ENCODE measurements at places on chromosomes 13 and 19.

GRCh38 chr19:44765033-44765948 lies 12.4 kb upstream of the CBLC start:
- no peak for DNase-seq

- DNase-seq, result no peak
These were observed 53.0 kb upstream of the ATP12A start for GRCh38 chr13:24627090-24627714.

DNA sequence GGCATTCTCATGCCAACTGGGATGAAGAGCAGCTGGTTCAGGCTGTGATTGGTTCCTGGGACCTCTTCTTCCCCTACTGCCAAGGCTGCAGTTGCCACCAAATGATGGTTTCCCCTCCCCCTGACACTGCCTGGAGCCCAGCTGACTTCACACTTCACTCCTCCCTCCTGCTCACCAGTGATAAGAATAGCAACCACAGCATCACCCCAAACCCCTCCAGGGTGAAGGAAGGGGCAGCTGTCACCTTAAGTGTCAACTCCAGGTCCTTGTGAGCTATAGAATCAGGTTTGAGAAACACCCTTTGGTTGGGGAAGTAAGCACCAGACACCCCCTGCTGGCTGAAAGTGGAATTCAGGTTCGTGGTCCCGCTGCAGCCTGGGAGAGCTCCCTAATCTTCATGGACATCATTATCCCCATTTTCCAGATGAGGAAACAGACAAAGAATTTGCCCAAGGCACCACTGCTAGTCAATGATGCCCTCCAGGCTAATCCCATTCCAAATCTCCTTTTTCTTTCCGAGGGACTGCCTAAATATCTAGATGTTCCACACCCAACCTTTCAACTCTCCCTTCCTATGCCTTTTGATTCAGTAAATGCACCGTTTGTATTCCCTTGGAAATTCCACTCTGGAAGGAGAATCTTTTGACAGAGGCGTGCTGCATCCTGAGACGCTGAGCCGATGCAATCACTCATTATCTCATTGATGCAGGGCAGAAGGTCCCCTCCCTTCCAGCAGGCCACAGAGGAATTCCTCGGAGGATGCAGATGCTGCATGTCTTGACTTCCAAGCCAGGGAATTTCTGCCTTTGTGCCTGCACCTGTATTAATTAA lies 50.6 kb upstream of the UQCRFS1 start:
- DNase-seq, result no peak

GRCh38 chr19:33612928-33613619 lies 8.7 kb upstream of the CHST8 start:
- DNase-seq, result no peak

DNA sequence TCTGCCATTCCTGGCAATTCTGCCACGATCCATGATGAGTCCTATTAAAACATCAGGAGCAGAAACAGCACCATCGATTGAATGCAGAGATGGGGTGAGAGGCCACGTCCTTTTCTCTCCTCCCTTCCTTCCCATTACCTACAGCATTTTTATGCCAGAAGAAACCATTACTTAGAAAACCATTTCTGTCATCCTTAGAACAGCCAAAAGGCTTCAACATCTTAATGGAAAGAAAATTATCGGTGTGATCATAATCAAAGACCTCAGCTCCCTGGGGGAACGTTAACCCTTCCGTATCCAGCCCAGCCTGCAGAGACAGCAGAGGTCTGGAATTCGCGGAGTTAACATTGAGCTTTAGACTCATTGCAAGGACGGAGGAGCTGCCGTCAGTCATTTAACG lies 56.0 kb upstream of the SIAH3 start:
- no peak for DNase-seq

DNA sequence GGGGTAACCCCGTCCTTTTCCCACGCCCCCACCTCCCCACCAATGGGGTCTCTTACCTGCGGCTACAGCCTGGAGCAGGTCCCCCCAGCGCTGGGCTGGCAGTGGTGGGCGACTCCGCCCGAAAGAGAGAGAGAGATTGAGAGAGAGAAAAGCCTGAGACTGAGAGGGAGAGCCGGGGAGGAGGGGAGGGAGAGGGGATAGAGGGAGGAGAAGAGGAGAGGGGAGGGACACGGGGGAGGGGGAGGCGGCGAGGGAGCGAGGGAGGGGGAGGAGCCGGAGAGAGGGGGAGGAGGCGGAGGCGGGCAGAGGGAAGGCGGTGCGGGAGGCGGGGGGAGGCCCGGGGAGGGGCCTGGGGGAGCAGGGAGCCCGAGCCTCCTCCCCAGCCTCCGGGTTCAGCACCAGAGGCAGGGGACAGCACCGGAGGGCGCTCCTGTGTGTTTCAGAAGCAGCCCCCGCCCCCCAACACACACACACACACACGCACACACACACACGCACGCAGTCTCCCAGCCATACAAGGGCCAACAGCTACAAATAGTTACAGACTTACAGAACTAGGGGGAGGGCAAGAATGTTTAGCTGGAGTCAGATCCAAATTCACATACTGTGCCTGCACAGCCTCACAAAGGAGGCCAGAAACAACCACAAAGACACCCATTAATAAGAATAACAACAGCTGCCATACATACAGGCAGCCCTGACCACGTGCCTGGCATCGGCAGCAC lies at the start of gene SLC8A2:
SLC8A2 (minus strand) TSS at position 161 of the 725 bp plus-strand sequence. CDS start 5,490 bp downstream, outside the sequence.
- peak; percentile 56 for DNase-seq

DNA sequence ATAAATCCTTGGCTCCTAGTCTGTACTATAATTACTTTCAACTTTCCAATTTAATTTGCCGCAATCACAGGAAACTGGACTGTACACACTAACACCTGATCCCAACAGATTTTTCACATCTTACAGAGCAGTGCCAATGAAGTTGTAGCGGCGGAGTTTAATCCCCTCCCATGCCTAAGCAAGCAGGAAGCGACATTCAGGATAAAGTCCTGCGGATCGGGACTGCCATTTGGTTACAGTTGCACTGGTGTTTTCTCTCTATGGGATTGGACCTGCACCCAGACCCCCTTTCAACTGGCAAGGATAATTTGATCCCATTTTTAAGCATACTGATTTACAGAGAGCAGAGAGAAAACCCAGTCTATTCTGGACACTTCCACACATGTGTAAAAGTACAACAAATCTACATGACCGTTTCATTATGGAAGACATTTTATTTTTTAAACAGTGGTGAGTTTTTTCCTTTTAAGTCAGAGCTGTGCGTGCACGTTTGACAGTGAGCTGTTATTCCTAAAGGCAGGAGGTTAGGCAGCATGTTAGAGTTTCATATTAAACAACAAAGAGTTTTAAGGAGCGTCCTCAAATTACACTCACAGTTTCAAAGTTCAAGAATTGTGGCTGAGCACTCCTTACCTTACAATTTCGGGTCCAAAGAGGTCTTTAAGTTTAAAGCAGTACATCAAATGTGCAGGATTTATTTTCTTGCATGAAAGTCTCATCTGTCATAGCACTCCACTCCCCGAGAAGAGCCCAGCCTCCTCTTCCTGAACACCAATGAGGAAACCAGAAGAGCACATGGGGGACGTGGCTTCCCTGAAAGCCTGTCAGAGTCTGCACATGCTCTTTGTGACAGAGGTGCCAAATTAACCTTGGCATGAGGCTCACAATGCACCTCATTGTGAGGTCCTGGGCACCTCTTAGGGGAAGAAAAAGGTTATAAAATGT lies 141.6 kb upstream of the RFC3 start:
- DNase-seq, result no peak

GRCh38 chr13:59038824-59039223 lies 1124.9 kb downstream of the DIAPH3 start:
- no peak for DNase-seq

GRCh38 chr13:77329911-77330584 lies 3.2 kb upstream of the MYCBP2 start:
- no peak for DNase-seq

DNA sequence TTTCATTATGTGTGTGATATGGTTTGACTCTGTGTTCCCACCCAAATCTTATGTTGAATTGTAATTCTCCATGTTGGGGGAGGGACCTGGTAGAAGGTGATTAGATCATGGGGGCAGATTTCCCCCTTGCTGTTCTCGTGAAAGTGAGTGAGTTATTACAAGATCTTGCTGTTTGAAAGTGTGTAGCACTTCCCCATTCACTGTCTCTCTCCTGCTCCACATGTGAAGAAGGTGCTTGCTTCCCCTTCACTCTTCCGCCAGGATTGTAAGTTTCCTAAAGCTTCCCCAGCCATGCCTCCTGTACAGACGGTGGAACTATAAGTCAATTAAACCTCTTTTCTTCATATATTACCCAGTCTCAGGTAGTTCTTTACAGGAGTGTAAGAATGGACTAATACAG lies 54.3 kb upstream of the SERTM1 start:
- DNase-seq, result no peak

GRCh38 chr19:46617601-46618000 lies 7.3 kb downstream of the PTGIR start:
- DNase-seq, result no peak

DNA sequence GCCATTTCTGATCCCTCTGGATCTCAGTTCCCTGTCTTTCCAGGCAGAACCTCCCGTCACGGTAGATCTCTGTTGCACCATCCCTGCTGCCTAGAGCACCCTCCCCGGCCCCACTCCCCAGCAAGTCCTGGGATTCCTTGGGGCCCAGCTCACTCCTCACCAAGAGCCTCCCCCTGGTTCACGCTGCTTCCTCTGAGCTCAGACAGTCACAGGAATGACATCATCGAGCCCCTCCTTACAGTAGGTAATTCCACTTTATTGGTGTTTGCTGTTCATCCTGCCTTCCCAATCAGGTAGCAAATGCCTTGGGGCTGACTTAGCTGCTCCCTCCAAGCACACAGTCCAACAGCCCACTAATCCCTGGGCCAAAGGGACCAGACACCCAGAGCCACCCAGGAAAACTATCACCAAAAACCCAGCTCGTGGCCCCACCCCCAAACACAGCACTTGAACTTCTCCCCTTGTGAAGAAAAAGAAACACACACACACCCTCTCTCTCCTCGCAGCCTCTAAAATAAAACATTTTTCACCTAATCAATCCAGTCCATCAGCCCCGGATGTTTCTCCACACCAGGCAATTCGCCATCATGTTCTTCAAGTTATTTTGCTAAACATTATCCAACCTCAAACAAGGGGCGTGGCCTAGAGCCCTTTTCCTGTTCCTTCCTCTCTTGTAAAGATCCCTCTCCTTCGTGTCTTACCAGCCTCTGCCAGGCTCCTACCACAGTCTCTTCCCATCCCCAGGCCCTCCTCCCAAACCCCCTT lies 2.5 kb downstream of the NAPA start:
- no peak for DNase-seq

DNA sequence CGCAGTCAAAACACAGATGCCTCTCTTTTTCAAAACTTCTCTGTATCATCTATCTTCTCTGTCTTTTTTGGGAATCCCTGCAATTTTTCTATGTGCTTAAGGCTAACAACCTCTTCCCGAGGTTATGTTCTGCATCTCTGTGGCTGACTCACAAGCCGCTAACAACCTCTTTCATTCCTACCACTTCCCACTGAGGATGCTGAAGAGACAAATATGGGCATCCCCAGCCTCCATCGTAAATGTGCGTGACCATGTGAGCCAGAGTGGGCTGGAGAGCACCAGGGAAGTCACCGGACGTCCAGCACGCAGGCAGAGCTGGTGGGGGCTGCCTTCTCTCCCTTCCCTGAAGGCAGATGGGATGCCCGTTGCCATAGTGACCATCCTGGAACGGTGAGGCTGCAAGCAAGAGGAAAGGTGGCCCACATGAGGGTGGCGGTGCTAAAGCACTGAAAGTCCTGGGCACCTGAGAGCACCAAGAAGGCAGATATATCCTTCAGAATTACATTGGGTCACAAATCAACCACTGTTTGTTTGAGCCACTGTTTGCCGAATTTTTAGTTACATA lies 122.8 kb downstream of the SHISA2 start:
- DNase-seq, result no peak

- peak; percentile 61 for DNase-seq
These were observed 907 bp downstream of the KDELR1 start for GRCh38 chr19:48390188-48391099.

- DNase-seq, result no peak
These were observed 3.4 kb downstream of the CCNE1 start for GRCh38 chr19:29815231-29815630.

DNA sequence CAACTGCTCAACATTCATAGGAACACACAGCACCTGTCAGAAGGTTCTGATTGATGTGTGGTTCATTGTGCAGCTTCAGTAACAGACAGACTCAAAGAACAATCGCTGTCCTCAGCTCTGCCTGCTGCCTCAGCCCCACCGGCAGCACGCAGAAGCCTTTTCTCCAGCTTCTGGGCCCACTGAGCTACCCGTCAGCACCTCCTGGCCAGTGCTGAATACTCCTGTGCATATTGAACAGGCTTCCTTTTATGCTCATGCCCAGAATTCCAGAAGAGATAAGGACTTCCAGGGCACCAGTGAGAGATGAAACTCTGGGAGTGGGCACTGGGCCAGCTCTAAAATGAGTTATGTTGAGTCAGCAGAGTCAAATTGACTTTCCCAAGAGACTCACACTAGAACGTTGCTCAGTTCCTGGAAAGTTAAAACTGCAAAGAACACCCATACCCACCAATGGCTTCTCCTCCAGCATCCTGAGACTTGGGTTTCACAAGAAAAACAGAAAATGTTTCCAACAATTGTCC lies 119.3 kb downstream of the COL4A1 start:
- DNase-seq, result no peak

GRCh38 chr13:66378894-66379293 lies 851.2 kb downstream of the PCDH9 start:
- DNase-seq, result no peak

GRCh38 chr13:113853518-113854237 lies 10.2 kb downstream of the GAS6 start:
- DNase-seq, result no peak

- no peak for DNase-seq
These were observed 14.2 kb downstream of the KLF5 start for GRCh38 chr13:73073050-73073449.

DNA sequence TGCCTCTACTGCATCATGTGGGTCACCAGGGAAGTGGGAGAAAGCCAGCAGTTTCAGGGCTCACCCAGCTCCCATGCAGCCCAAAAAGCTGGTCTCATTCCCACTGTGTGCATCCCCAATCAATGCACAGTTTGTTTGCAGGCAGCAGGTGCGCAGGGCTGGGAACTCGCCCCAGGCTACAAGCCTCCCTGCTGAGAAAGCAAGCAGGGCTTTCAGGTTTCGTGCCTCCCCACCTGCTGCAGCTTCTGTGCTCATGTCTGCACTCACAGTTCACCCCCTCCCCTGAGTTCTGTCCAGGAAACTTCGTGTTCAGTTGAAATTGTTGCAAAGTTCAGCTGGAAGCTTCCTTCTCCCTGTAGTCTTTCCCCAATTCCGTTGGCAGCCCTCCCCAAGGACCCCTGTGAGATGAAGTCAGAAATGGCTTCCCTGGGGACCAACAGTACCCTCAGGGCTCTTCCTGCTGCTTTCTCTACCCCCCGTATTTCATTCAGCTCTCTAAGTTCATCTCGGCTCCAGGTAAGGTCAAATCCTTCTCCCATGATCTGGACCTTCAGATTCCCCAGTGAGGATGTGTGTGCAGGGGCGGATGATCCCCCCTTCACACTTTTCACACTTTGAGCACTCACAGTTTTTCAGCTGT lies 10.3 kb upstream of the KLK3 start:
- DNase-seq, result no peak
